ENCODE measurements at places on chromosomes 3 and 15.

DNA sequence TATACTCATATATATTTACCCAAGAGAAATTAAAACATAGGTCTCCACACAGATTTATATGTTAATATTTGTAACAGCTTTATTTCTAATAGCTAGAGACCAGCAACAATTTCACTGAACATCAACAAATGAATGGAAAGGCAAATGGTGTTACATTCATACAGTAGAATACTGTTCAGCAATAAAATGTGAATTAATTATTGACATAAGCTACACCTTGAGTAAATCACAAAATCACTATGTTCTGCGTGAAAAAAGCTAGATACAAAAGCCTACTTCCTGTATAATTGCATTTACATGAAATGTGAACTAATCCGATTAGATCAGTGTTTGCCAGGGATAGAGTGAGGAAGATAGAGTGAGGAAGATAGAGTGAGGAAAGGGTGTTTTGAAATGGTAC is 945.7 kb downstream of the SQOR start:
- DNase-seq = no peak

- no peak for DNase-seq
Observed at GRCh38 chr15:88949734-88950400, 36.7 kb upstream of the MFGE8 start.

- DNase-seq = no peak
Observed at GRCh38 chr3:134253475-134254226, 3.0 kb upstream of the RYK start.

DNA sequence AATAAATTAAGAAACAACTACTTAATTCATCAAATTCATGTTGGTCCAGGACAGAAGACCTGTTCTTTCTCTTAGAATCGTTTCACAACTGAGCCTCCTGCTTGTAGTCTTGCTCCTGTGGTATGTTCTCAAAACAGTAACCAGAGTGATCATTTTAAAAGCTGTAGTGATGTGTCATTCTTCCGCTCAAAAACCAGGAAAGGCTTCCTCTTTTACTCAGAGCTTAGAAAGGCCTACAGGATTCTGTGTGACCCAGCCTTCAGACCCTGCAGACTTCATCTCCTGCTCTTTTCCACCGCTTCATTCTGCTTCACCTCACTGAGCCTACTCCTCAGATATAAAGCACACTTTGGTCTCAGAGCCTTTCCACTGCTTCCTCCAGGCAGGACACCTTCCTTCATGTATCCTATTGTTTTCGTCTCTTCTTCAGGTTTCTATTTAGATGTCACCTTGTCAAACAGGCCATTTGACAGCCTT is 22.7 kb downstream of the ST6GAL1 start:
- no peak for DNase-seq

DNA sequence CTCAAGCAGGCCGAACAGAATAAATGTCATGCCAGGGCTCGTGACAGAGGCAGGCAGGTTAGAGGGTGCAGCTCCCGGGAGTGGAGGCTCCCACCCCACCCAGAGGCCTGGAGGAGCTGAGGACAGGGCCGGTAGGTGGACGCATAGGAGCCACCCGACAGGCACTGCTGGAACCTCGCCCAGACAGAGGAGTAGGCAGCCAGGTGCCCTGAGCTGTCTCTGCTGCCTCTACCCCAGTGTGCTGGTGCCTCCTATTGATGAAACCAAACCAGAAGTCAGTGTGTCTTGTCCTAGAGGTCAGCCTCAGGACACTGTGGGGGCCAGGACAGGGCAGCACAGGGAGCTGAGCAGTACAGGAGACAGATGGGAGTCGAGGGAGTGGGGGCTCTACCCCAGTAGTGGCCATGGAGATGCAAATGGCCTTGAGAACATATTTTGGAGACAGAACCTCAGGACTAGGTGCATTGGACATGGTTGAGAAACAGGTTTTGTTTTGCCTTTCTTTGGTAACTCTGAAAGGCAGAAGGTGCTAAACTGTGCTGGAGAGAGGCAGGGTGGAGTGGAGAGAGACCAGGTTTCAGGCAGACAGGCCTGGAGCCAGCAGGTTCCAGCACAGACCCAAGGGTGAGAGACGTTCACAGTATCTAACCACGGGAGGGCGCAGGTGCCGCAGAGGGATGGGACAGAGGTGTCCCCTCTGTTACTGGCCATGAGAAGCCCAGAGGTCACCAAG is 15.4 kb upstream of the KLF15 start:
- DNase-seq = peak; percentile 69

GRCh38 chr3:189820365-189820720 is 189.2 kb downstream of the TP63 start:
- no peak for DNase-seq

- no peak for DNase-seq
Observed at GRCh38 chr3:48970586-48970985, 19.5 kb upstream of the P4HTM start.

DNA sequence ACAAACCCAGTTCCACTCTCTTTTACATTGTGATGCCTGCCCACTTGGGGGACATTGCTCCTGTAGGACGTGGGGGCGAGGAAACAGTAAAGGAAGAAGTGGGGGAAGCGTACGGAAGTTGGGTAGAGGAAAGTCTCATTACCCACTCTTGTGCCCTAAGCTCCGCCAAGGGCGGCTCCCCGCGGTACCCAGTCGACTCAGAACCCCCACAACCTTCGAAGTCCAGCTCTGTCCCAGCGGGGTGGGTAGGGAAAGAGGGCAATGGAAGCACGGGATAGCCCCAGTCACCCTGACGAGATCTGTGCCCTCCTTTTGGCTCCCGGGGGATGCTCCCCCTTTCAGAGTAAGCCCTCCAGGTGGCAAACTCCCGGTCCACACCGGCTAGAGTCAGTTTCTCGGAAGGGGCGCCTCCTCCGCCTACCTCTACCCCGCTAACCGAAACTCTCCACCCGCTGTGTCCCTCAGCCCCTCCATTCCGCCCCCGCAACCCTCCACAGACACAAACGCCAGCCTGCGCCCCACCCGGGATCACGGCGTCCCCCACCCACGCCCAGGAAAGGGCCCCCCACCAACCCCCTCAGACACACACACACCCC is 527 bp downstream of the CSNK1G1 start:
- no peak for DNase-seq

GRCh38 chr3:81726735-81727134 is 34.7 kb downstream of the GBE1 start:
- DNase-seq = no peak

DNA sequence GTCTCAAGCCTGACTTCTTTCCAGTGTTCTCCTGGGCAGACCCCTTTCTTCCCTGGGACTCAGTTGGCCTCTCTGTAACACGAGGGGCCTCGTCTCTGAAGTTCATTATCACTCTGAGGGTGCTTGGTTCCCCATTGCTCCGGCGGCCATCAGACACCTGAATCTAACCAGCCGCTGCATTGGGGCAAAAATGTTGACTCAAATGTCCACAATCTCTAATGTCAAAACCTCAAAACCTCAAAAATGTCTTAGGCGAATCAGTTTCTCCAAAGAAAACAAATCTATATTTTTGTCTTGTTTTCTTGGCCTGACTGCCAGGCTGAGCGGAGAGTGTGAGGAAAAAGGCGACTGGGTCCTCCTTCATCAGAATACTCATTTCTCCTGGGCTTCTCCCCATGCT is 220.7 kb downstream of the VPS13C start:
- no peak for DNase-seq

DNA sequence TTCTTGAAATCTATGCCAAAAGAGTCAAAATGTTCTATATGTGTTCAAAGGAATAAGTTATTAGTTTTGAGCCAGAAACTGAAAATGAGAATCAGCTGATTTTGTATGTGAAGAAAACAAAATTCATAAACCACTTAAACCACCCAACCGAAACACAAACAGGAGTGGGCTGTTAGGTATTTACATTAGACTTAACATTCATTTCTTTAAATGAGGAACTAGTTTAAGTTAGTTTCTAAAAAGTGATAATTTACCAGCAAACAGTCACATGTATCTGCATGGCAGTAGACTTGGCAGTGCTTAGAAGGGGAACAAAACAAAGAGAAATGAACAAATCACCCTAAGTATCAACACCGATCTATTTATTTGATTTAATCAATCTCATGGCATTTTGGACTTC is 128.0 kb downstream of the GMNC start:
- no peak for DNase-seq

All from posterior vena cava (tissue), 2 donors.